ENCODE measurements at places on chromosomes 3 and 15.

DNA sequence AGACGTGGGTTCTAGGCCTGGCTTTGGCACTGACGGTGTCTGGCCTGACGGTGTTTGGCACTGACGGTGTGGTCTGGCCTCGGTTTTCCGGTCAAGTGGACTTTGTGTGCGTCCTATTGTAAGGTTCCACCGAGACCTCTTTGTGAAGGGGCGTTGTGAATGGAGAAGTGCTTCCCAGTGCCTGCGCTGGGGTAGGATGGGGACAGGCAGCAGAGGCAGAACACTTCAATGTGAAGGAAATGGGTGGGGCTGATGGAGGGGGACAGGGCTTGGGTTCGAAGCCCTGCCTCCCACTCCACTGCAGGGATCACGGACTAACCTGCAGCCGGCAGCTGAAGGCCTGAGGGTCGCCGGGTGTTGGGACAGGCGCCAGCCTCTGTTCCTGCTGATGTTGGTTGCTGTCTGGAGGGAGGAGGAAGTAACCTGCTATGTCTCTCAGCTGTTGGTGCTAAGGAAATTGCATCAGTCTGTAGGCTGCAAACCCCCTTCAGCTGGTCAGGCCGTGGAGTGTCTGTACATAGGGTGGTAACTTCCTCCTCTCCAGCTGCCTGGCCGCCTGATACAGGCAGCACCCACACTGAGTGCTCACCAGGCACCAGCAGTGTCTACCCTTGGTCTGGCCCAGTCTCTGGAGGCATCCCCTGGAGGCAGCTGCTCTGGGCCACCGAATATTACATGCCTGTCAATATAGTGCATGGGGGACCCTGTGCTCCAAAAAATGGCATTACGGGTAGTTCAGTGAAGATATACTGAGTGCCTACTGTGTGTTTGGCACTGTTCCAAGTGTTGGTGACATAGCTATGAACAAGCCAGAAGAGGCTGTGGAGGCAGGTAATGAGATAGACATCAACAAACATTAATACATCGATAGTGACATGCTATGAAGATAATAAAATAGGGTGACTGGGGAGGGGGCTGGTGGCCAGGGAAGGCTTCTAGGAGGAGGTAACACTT lies 1.1 kb downstream of the TM6SF1 start:
- DNase-seq: peak; percentile 93

- DNase-seq: no peak
Measured at GRCh38 chr3:157059181-157059580, 100.8 kb downstream of the CCNL1 start.

- no peak for DNase-seq
Measured at GRCh38 chr3:106249159-106249558, 380.3 kb upstream of the CBLB start.

DNA sequence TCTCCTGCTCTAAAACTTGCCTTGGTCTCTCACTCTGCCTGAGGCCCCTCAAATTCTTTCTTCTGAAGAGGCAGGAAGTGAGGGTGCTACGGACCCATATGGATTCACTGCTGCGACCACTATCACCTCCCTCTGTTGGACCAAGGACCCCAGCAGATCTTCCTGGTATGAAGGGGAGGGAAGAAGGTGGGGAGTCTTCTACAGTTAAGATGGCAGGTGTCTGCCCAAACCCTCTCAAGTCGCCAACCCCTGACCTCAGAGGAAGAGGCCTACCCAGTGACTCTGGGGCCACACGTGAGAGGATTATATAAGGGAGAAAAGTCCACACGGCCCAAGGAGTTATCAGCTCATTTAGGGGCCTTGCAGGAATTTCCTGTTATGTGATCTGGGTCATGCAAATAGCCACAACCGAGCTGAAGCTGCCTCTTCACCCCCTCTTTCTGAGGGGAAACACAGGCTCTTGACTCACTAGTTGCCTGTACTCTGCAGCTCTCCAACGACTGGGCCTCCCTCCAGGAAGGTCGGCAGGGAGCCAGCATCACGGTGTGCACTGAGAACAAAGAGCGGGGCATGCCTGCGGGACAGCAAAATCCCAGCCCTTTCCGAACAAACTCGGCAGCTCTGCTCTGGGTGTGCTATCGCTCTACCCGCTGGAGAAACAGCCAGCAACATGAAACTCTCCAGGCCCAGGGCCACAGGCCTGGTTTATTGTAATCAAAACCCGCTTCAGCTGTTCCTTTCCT lies 116.0 kb downstream of the XXYLT1 start:
- DNase-seq: peak; percentile 73

- no peak for DNase-seq
Measured at GRCh38 chr15:55257938-55258337, 31.7 kb downstream of the RAB27A start.

- DNase-seq: no peak
Measured at GRCh38 chr3:134601539-134602439, 49.0 kb downstream of the KY start.

- no peak for DNase-seq
Measured at GRCh38 chr3:37136067-37136466, 38.3 kb downstream of the LRRFIP2 start.

GRCh38 chr3:129540776-129541516 lies 2.0 kb upstream of the H1-8 start:
- DNase-seq: no peak

- DNase-seq: no peak
Measured at GRCh38 chr15:90364251-90364650, 12.2 kb downstream of the ZNF774 start.

GRCh38 chr3:31610700-31611275 lies 78.1 kb downstream of the STT3B start:
- peak; percentile 23 for DNase-seq

- no peak for DNase-seq
Measured at GRCh38 chr15:65801229-65801805, 9.2 kb upstream of the DENND4A start.

DNA sequence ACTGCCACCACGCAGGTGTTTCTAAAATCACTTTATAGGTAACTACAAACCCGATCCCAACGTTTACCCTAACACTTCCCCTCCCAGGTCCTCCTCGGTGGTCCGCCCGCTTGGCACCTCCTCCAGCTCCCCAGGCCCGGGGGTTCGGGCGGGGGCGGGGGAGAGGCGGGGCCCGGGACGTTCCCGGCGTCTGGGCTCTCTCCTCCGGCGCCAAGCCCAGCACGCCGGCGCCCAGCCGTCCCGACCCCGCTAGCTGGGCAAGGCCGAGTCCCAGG lies 562 bp downstream of the CGGBP1 start:
- DNase-seq: no peak

GRCh38 chr3:147514366-147515160 lies 105.4 kb downstream of the ZIC1 start:
- DNase-seq: no peak

DNA sequence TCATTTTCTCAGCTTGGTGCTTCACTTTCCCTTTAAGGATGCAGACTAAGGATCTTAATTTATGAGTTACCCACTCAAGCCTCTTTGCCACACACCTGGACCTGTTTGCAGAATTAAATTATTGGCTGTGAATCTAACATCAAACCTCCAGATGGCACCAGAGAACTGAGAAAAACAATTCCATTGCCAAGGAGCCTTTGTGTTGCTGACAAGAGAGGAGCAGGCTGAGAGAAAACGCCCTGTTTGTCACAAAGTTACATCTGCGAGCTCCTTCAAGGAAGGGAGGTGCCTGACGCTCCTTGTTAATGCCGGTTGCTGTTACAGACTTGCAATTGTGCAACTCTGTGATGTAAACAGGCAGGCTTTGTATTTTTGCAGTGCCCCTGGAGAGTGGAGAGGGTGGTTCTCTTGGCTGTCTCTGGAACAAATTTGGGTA lies 36.3 kb upstream of the TMC3 start:
- DNase-seq: peak; percentile 60

DNA sequence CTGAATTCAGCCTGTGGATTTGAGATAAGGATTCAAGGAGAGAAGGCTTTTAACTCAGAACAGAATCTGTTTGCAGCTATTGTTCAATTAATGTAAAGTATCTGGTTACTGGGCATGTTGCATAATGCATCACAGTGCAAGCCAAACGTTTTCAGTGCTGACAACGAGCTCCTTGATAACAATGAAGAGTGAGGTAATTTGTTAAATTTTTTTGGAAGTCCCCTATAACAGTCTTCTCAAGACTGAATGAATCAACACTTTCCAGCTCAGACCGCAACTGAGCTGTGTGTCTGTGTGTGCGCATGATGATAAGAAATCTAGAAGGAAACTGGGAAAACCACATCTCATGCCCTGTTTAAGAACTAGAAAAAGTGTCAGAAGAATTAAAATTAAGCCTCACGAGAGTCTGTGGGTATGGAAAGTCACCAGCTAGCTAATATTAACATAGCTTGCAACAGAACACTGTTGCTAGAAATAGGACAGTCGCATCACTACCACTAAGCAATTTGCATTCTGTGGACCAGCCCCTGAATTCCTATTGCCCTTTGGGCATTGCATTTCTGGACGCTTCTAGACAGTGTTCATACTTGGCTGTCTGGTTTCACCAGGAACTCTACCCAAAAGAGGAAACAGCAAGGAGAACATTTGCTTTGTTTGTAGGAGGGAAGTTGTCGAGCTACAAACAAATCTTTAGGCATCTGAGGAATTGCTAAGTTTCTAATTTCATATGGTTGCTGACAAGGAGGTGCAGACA lies 43.7 kb upstream of the ATP2C1 start:
- no peak for DNase-seq

DNA sequence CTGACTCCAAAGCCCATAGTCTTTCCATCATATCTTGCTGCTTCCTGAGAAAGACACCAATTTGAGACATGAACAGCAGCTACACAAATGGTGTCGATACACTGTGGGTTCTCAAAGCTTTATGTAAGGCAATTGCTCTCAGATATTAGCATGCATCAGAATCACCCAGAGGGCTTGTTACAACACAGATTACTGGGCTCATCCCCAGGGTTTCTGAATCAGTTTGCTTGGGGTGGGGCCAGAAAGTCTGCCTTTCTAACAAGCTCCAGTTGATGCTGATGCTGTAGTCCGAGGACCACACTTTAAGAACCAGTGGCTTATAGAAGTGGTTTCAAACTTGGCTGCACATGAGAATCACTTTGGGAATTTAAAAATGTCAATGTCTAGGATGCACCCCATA lies 86.5 kb downstream of the SEMA6D start:
- DNase-seq: no peak

DNA sequence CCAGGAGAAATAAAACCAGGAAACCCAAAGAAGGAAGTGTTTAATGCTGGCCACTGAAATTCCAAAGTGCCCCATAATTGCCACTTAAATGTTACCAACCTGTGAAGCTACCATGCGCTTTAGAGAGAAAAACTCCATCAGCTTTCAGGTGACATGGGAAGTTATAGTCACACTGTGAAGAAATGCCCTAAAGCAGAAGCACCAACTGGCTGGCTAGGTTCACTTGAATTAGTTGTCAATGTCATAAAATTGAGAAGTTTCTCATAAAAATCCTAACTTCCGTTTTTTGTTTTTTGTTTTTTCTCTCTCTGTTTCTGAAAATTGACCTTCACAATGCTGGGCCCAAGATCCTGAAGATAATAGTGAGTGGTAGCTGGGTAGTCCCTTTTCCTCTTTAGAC lies 167.9 kb upstream of the CTNNB1 start:
- no peak for DNase-seq
